Daoy (cell line): ENCODE measurements at places on chromosomes 6 and 20. TPM values are rescaled to one million over a fixed set of nuclear protein-coding genes. Genes with fewer than 3 reads are reported as not detected.

The FAM209B gene
- total RNA-seq, result not detected in 2 replicates

The FAM210B gene
- total RNA-seq, result 5.7 and 6.7 TPM in 2 replicates

GRCh38 chr6:157832250-157832967 lies 9.4 kb downstream of the SNX9 start:
- DNase-seq, result no peak

The FAM162B gene
- 0.29 and 3.0 TPM in 2 replicates for total RNA-seq

DNA sequence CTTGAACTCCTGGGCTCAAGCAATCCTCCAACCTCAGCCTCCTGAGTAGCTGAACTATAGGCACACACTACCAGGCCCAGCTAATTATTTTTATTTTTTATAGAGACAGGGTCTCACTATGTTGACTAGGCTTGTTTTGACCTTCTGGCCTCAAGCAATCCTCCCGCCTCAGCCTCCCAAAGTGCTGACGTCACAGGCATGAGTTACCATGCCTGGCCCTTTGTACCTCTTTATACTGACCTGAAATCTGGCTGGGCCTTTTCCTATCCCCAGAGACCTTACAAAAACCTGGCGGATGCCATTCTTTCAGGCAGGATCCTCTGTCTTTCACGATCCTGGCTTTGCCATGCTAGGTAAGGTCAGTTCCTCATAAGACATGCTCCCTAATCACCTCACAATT lies 11.5 kb downstream of the WFDC3 start:
- peak; percentile 26 for DNase-seq

The HLA-G gene
- total RNA-seq, result not detected in 2 replicates

GRCh38 chr6:94130478-94130877 lies 711.1 kb upstream of the EPHA7 start:
- DNase-seq, result no peak

The SLC44A4 gene
- total RNA-seq, result not detected in 2 replicates

DNA sequence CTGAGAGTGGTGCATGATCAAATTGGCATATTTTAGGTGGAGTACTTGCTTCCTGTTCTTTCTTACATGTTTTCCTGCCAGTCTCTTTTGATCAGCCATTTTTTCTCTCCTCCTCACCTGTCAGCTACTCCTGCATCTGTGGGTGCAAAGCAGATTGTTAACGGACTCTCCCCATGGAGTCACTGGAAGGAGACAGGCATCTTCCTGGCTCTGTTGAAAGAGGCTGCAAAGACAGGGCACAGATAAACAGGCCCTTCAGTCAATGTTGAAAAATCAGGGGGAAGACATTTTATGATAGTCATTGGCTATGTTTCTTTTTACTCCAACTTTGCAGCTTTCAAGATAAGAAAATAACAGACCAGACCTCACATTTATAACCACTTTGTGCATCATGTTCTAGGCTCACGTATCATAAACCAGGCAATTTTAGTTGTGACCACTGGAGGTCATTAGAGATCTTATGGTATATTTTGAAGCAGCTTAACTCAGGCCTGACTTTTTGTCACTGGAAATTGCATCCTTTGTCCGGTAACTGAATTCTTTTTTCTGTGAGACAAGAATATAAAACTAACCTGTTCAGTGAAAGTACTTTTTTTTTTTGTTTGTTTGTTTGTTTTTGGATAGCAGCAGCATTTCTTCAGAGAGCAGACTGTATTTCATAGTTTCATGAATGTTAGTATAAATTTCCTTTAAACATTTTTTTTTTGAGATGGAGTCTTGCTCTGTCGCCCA lies 20.1 kb downstream of the ECT2L start:
- DNase-seq, result peak; percentile 40

The FUCA2 gene
- total RNA-seq, result 49.3 and 50.1 TPM in 2 replicates

GRCh38 chr6:136011475-136011874 lies 160.0 kb downstream of the PDE7B start:
- no peak for DNase-seq

GRCh38 chr6:36028877-36029324 lies 1.3 kb downstream of the MAPK14 start:
- peak; percentile 87 for DNase-seq

GRCh38 chr6:100485268-100485667 lies 20.5 kb upstream of the SIM1 start:
- DNase-seq, result no peak
